ENCODE measurements at places on chromosomes 1 and 21.

- peak; percentile 42 for DNase-seq
These were observed 36.7 kb downstream of the ATP2B4 start for GRCh38 chr1:203663294-203663693.

- DNase-seq = peak; percentile 25
These were observed 95.9 kb downstream of the KCNJ15 start for GRCh38 chr21:38352536-38353219.

DNA sequence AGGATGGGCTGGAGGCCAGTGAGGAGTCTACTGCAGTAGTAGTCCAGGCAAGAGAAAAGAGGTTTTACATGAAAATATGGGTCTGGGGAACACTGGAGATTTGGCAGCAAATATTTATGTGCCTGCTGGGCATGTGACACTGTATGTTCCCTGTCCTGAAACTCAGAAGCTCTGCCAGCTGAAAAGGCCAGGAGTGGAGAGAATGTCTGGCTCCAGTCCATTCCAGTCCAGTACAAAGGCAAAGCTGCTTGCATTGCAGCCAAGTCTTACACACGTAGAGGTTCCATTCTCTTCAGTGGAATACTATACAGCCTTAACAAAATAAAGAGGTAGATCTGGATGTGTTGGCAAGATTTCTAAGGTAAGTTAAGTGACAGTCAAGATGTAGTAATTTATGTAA is 7.5 kb upstream of the YBX1 start:
- no peak for DNase-seq

DNA sequence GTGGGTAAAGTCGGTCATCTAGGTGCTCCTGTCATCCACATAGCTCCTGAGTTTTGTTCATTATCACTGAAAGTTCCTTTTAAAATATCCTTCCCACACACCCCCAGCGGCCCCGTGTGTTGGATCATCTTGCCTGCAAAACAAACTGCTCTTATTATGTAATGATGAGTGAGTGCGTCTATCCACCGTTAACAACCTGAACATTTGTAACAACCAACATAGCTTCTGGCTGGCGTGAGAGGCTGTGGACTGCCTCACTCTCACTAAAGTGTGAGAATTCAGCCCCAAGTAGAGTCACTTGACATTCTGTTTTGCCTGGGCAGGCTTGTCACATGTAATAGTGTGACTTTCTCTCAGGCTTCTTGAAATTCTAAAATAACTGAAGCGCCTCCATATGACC is 14.5 kb upstream of the KCNA2 start:
- no peak for DNase-seq

- DNase-seq = no peak
These were observed 455.1 kb upstream of the ZP4 start for GRCh38 chr1:238345837-238346236.

- DNase-seq = no peak
These were observed 1.7 kb downstream of the MYOCOS start for GRCh38 chr1:171623651-171624331.

DNA sequence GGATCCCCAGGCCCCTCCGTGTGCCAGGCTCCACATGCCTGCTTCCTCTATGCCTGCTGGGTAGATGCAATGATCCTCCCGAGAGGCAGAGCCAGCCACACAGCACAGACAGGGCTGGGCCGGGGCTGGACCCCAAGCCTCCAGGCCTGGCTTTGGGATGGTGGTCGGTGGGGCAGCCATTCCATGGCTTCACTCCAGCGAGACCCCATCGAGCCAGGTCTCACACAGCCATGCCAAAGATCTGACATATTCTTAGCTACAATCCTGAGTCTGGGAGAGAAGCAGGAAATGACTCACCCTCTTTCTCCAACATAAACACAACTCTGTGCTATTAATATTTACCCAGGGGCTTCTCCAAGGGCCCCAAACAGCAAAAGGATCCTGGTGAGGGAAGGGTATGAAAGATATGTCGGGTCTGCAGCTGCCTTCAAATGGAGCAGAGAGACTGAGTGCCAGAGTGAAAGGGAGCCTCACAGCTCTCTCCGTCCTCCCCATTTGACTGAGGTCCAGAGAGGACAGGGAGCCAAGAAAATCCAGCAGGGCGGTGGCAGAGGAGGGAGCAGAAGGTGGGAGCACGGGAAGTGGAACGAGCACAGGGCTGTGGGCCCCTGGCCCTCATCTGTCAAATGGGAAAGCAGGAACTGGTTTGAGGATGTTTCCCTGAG is 639.5 kb downstream of the MATN1 start:
- no peak for DNase-seq

- DNase-seq = no peak
These were observed 16.8 kb downstream of the SZRD1 start for GRCh38 chr1:16383888-16384287.

DNA sequence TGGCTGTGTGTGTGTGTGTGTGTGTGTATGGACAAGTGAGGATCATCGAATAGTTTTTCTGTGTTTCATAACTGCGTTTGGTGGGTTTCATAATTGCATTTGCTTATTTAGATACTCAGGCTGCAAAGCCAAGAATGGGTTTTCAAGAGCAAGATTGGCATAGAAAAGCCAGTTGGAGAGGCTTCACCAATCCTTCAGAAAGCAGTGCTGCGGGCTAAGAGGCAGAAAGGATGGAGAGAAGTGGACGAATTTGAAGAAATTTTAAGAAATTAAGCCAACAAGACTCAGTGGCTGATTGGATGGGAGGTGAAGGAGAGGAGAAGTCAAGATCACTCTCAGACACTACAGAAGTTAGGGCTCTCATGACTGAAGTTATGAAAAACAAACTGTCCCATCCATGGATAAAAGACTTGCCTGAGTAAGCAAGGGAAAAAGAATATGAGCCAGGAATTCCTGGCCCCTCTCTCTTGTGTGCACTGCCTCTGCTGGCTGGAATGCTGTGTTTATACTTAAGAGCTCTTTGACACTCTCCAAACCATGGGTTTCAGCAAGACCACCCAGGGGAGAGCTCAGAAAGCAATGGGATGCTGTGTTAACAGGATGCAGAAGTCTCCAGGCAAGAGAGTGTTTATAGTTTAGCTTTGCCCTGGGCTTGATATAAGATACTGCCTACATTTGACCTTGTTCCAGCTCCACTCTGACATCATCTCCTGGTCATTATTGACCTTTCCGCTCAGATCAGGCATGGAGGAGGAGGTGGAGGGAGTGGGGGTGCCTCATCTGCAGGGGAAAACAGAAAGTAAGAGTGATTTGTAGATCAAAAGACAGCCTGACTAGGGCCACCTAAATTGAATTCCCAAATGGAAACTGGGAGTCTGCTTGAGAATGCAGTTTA is 232.0 kb upstream of the PLXNA2 start:
- DNase-seq = no peak

DNA sequence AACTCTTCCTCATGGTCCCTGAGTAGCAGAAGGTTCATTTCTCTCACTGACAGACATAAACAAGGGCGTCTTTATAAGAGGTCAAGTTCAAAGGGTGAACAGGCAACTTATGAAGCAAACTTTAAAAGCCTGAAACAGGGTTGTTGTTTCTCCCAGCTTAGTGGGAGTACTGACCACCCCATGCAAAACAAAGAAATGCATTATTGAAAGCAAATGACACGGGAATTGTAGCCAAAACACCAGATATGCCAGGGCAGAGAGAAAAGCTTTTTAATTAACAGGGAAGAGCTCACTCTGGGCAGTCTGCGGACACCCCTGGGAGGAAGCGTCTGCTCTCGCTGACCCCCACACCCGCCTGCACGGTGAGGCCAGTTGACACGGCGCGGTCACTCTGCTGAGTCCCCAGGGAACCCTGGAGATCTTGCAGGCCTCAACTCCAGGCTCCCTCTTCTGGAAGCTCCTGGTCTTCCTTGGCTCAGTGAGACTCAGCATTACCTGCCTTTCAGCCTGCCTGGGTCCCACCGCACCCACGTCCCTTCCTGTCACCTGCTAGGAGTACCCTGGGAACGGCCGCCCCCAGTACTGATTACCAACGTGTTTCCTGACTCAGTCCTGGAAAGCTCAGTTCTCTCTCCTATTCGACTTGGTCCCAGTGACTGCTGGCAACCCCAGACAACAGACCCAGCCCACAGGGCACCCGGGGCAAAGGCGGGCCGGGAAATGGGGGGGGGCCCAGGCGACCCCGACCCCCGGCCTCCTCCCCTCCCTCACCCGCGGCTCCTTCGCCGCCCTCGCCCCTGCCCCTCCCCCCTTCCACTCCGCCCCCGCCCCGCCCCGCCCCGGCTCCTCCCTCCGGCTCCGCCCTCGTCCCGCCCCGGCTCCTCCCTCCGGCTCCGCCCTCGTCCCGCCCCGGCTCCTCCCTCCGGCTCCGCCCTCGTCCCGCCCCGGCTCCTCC is 972 bp downstream of the CFAP410 start:
- peak; percentile 35 for DNase-seq

DNA sequence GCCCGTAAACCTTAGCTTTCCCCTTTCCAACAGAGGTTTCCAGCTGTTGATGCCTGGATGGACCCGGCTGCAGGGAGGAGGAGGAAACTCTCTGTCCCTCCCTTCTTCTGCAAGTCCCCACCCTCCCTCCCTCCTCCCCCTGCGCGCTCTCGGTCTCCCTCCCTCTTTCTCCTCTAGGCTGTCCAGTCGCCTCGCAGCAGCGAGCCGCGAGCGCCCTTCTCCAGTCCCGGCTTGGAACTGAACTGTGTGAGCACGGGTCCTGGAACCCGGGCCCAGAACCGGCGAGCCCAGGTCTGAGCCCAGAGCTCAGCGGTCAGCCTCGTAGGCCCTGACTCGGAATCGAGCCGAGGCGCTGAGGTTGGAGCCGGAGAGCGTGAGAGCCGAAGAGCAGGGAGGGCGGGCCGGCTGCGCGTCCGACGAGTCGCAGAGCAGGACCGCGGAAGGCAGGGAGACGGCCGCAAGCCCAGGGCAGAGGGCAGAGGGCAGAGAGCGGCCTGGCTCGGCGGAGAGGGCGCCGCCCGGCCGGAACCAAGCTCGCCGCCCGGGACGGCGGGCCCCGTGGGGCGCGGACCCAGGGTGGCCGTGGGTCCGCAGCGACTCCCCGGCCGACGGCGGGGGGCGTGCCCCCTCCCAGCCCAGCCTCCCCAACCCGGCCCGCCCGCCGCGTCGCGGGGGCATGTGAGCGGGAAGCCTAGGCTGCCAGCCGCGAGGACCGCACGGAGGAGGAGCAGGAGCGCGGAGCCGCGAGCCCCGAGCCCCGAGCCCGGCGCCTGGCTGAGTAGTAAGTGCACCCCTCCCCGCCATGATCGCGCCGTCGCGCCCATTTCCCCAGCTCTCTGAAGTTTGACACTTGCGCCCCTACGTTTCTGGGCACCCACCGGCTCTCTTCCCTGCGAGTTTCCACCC is at the start of gene SOX13:
Gene SOX13 (plus strand): TSS at position 185 of the 906 bp plus-strand sequence. CDS start 39,801 bp downstream, outside the sequence.
- no peak for DNase-seq

- no peak for DNase-seq
These were observed 1.9 kb upstream of the TUT4 start for GRCh38 chr1:52554756-52555155.

DNA sequence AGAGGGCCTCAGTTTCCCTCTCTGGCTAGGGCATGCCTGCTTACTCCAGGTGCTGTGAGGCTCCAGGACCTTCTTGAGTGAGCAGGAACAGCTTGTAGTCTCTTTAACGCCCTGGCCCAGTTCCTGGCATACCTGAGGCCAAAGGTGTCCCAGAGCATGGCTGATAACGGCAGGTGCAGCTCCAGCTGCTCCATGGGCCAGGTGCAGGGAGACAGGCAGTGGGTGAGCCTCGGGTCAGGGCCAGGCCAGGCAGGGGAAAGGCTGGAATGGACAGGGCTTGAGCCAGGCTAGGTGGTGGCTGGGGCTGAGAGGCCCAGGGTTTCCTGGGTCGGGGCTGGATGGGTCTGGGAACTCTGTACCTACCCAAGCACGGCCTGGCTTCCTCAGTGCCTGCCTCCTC is 18.3 kb downstream of the EDN2 start:
- DNase-seq = no peak

DNA sequence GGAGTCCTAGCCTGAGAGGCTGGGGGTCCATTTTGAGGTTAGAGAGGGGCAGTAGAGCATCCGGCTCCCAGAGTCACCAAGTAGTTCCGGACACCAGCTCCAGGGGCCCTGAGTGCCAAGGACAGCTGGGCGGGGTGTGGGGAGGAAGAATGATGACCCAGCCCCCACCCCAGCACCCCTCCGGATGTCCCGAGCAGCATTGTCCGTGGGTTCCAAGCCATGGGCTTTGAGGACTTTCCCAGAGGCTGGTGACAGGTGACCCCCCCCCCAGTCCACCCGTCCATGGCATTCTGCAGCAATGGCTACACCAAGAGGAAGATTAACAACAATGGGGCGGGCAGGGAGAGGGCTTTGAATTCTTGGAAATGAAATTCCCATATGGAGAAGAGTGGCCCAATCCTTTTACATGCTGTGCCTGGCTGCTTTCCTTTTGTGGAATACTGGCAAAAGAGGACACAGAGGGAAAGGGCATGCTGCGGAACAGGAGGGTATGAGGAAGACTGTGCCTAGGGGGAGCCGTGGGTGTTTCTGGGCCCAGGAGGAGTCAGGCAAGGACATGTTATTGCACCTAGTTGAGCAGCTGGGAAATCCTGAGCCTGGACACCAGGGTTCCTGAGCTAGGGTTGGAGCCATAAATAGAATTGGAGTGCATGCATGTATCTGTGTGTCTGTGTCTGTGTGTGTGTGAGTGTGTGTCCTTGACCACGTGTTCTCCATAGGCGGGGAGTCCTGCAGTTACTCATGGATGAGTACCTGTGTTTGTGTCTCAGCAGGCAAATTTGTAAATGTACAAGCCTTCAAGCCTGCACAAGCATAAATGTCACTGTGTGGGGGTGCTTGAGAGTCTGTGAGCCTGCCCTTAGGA is 956 bp downstream of the ATP1A2 start:
- DNase-seq = no peak

Data from stimulated activated CD4-positive, alpha-beta T cell treated with anti-CD3 and anti-CD28 coated beads, Interleukin-1b, Interleukin-23, amount 100 ng/mL, for 48 hours (primary cell).